ENCODE measurements at places on chromosomes 6 and 20.

DNA sequence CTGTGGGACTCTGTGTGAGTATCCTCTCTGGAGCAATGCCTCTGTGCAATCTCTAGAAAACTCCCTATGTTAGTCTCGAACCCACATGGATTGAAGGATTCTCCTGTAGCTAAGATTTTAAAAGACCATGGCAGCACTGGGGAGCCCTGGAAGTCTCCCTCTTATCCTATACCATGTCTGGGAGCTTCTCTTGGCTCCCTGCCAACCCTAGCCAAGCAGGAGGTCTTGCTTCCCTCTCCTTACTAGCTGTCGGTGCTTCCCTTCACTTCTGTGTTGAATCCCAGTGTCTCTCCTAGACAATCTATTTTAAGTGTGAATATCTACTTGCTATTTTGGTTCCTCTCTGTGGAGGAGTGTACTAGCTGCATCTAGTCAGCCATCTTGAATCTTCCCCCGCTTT, 118.8 kb upstream of the NRN1 start:
- DNase-seq, result no peak

- DNase-seq, result no peak
Observed at GRCh38 chr6:105753620-105754211, 332.4 kb upstream of the PRDM1 start.

GRCh38 chr6:80143419-80143937, 37.0 kb downstream of the BCKDHB start:
- no peak for DNase-seq

DNA sequence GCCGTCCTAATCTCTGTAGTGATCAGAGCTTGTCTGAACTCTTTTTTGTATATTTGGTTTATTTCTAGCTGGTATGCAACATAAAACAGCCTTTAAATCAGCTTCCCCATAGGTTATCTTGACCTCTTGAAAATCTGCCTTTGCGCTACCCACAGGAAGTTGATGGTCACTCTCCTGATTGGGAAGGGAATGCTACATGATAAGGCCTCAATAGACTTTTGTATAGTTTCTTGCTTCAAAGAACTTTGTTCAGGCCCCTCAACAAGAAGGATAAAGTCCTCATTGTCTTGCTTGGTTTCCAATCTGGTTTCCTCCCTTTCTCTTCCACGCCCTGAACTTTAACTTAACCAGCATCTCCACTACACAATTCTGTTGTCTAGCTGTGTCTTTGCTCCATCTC, 95.4 kb upstream of the TENT5A start:
- no peak for DNase-seq

GRCh38 chr6:133730881-133731280, 158.0 kb upstream of the TCF21 start:
- no peak for DNase-seq

GRCh38 chr20:10316582-10316981, 98.0 kb downstream of the SNAP25 start:
- peak; percentile 6 for DNase-seq

All from DND-41 (cell line).